ENCODE measurements at places on chromosomes 2 and 18. TPM values are rescaled to one million over a fixed set of nuclear protein-coding genes. Genes with fewer than 3 reads are reported as not detected.

Gene NEURL3
- 1.0 TPM for total RNA-seq

Gene KYNU
- total RNA-seq, result 2.0 TPM

Gene ALK
- total RNA-seq, result not detected

Gene LYPD1
- total RNA-seq, result 84.3 TPM

Gene PLB1
- 1.2 TPM for total RNA-seq

Gene BCL11A
- 4.4 TPM for total RNA-seq

Gene LINC00305
- not detected for total RNA-seq

Gene SCN9A
- 2.1 TPM for total RNA-seq

Gene TUBB8B
- total RNA-seq, result not detected

Gene C1GALT1C1L
- total RNA-seq, result 1.1 TPM

Gene SERPINB5
- 0.17 TPM for total RNA-seq

Gene CDK15
- 6.4 TPM for total RNA-seq

Gene RAPH1
- 33.4 TPM for total RNA-seq

Gene FNDC4
- total RNA-seq, result 26.6 TPM

Gene CLK1
- 29.7 TPM for total RNA-seq

Gene SERPINB10
- 0.98 TPM for total RNA-seq

Gene ARHGAP15
- not detected for total RNA-seq

Gene IMP4
- 219 TPM for total RNA-seq

Gene CIDEA
- total RNA-seq, result 5.6 TPM

Gene HRH4
- total RNA-seq, result 0.12 TPM

Gene CAPN10
- 31.9 TPM for total RNA-seq

Gene TRABD2A
- 0.58 TPM for total RNA-seq

Gene PID1
- total RNA-seq, result 0.69 TPM

Gene GALNT13
- 0.52 TPM for total RNA-seq

Gene NT5C1B
- total RNA-seq, result not detected

Gene CCDC148
- total RNA-seq, result 1.2 TPM

Gene OR6B2
- not detected for total RNA-seq

Gene TMEFF2
- total RNA-seq, result not detected

Gene CPLX4
- total RNA-seq, result not detected

Gene FKBP7
- total RNA-seq, result 16.2 TPM

Gene SERPINB8
- 12.7 TPM for total RNA-seq

Gene MLPH
- 36.0 TPM for total RNA-seq

Gene HOXD10
- total RNA-seq, result 18.8 TPM

Gene HOXD13
- total RNA-seq, result not detected

Gene LYPD6B
- total RNA-seq, result 2.7 TPM

Gene SERPINB3
- total RNA-seq, result 0.12 TPM

Gene TTC21B
- 8.3 TPM for total RNA-seq

Gene PRSS56
- not detected for total RNA-seq

Gene OSR1
- not detected for total RNA-seq

Gene GREB1L
- 6.2 TPM for total RNA-seq

Gene AAK1
- total RNA-seq, result 12.8 TPM

Gene VAMP5
- total RNA-seq, result 25.0 TPM

Gene ANKRD44
- total RNA-seq, result 1.7 TPM

Gene CABYR
- total RNA-seq, result 11.4 TPM

Gene LHCGR
- not detected for total RNA-seq

Gene SLC23A3
- not detected for total RNA-seq

Gene KCNG2
- not detected for total RNA-seq

Gene RAB17
- 6.1 TPM for total RNA-seq

Gene DUSP2
- total RNA-seq, result 4.4 TPM

Gene EIF2AK3
- 12.3 TPM for total RNA-seq

Gene LIMS3
- total RNA-seq, result 1.7 TPM

Gene TRPM8
- 4.1 TPM for total RNA-seq

Gene CXCR4
- 0.17 TPM for total RNA-seq

Gene LTBP1
- total RNA-seq, result 43.9 TPM

Gene LONRF2
- total RNA-seq, result 0.43 TPM

Gene GAREM2
- 1.9 TPM for total RNA-seq

Gene ACVR1
- 7.2 TPM for total RNA-seq

Gene RGPD8
- total RNA-seq, result 2.4 TPM

Gene RPL37A
- total RNA-seq, result 2,984 TPM

Data from epithelial cell of proximal tubule (primary cell).